ENCODE measurements at places on chromosomes 7 and 10.

DNA sequence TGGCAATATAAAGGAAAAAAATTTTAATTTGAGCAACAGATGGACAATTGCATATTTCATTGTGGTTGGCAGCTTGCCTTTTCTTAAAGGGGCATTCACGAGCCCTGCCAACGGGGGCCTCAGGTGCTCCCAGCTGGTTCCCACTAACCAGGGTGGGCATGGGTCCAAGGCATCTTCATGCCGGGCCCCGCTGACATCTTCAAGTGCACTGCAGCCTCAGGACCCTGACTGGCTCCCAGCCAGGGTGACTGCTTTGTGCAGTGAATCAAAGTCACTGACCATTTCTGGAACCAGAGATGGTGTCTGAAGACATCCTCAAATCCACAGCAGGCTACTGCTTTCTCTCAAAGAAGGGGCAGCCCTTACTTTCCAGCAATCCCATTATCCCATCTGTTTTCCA, 275.2 kb upstream of the MGMT start:
- DNase-seq: no peak

DNA sequence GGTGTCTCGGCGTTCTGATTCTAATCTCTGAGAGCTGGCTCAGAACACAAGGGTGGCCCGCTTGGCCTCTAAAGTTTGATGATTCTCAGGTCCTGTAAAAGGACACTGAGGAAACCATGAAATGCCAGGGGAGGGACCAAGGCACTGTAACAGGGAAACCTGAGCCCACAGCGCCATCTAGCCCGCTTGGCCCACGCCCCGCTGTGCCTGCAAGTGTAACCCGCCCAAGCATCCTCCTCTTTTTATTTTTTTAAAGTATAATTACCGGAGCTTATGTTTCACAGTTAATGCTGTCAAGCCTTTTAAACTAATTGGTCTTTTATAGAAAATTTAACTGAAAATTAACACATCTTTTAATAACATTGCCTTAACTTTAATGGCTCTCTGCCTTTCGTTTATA, 734.7 kb downstream of the KCNMA1 start:
- no peak for DNase-seq

- no peak for DNase-seq
Observed at GRCh38 chr7:105132335-105132734, 118.3 kb downstream of the KMT2E start.

GRCh38 chr7:82599895-82600294, 156.3 kb upstream of the CACNA2D1 start:
- no peak for DNase-seq

DNA sequence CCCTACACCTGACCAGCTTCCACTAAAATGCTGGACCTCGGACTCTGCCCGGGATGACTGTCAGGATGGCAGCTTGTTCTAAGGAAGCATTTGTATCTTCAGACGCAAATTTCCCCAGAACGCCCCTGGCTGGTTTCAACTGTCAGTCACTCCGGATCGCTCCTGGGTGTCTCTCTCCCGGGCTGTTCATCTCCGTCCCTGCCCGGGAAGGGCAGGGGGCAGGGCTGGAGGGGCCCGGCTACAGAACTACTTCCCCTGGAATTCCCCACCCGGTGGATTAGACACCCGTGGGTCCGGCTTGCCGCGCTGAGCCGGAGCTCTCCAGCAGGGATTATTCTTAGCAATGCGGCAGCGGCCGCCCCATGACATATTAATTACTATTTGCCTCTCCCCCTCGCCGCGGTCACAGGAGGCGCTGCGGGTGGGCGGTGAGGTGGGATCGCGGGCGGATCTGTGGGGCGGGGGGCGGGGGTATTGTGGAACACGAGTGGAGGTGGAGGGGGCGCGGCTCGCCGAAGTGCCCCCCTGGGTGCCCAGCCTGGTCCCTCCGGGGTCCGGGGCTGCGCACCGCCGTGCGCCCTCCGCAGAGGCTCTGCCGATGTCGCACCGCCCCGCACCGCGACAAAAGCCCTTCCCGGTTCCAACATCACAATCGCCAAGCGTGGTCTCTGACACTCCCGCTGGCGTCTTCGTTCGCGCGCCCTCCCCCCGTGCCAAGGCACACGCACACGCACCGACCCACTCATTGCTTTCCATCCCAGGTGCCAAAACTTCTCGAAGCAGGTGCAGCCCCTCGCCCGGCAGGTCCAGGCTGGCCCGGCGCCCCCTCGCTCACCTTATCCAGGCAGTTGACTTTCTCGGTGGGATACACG, 276.1 kb upstream of the NEBL start:
- no peak for DNase-seq

DNA sequence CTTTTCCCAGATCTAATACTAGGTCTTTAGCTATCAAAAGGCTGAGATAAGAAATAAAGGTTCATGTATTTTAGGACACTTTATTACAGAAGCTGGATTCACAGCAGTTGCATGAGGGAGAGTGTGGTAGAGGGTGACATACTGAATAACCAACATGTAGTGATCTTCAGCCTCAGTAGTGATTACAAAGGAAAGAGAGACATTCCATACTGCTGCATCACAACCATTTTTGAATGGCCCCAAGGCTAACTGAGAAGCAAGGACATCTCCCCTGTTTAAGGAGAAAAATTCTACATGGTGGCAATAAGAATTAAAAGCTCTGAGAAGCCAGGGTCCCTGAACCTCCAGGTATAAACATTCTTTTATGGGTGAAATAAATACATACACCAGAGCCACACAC, 35.3 kb downstream of the COG5 start:
- DNase-seq: no peak

GRCh38 chr10:116722736-116723427, 19.5 kb downstream of the HSPA12A start:
- no peak for DNase-seq

DNA sequence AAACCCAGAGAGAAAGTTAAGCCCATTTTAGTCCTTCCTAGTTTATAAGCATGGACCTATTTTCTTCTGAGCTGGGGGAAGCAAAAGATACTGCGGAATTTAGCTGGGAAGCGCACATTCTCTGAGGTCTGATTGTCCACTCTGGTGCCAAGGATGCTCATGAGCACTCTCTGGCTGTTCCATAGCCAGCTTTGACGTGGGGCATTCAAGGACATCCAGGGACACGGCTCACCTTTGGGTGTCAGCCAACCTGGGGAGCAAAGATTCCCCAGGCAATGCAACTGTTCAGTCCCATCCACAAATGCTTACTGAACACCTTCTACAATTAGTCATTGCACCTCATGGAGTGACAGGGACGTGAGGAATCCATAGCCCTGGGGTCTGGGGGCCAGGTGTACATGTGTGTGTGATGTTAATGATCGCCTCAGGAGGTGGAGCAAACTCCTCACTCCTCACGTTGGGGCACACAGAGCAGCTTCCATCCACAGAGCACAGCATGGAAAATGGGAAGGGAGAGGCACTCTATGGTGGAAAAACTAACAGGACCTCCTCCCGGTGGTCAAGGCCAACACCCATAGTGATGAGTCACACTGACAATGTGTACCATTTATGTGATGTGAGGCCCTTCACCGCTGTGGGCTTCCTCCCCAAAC, 67.5 kb upstream of the IGFBP3 start:
- no peak for DNase-seq

DNA sequence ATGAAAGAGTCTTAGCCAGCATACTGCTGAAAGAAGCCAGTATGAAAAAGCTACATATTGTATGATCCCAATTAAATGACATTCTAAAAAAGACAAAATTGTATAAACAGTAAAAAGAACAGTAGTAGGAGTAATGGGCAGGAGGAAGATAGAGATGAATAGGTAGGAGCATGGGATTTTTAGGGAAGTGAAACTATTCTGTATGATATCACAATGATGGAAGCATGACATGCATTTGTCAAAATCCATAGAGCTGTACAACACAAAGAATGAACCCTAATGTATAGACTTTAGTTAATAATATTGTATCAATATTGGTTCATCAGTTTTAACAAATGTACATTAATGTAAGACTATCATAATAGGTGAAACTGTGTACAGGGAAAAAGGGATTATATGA, 147.9 kb downstream of the IMMP2L start:
- no peak for DNase-seq

DNA sequence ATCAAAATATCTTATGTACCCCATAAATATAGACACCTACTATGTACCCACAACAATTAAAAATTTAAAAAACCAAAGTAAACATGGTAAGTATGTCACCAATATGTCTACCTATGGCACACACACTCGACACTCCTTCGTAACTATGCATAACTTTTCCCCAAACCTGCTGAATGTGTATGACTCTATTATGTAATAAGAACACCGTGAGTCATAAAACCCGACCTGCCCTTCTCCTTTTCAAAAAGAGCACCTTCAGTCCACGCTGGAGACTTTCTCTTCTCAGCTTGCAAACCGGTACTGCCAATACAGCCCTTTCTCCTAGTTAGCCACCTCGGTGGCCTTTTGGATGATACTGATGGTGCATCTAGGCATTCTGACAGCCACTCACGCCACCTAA, 186.3 kb downstream of the PRPF18 start:
- DNase-seq: no peak

- no peak for DNase-seq
Observed at GRCh38 chr10:119197921-119198320, 9.4 kb upstream of the GRK5 start.

- no peak for DNase-seq
Observed at GRCh38 chr10:80413271-80413996, 5.1 kb downstream of the PRXL2A start.

DNA sequence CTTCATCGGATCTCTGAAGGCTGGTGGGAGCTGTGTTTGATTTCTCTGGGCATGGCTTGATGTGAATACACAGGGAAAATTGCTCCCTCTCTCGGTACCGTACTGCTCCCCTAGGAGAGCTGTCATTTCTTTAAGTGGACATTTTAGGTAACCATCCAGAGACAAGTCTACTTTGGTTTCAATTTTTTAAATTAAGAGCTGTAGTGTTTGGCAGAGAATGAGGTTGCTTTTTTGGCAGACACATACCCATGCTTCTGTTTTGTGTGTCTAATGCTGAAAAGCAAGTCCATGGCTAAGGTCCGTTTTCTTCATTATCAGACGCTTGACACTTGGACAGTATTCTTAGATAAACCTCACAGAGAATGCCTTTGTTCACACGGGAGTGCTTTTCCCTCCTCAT, 61.3 kb upstream of the TRIL start:
- no peak for DNase-seq

DNA sequence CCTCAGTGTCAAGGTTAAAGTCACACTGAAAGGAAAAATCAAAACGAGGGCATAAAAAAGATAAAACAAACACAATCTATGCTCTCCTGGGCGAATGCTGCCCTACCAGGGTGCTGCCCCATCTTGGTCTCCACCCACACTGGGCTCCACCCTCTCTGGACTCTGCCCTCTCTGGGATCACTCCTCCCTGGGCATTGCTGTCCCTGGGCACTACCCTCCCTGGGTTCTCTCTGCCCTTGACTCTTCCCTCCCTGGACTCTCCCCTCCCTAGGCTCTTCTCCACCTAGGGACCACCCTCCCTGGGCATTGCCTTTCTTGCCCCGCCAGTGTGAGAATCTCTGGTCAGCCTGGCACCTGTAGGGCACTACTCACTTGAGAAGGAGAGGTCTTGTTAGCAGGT, 8.6 kb downstream of the GDF2 start:
- DNase-seq: no peak

- DNase-seq: no peak
Observed at GRCh38 chr10:88097092-88097516, 233.7 kb downstream of the PTEN start.

- DNase-seq: no peak
Observed at GRCh38 chr7:92639213-92639896, 49.2 kb upstream of the FAM133B start.

DNA sequence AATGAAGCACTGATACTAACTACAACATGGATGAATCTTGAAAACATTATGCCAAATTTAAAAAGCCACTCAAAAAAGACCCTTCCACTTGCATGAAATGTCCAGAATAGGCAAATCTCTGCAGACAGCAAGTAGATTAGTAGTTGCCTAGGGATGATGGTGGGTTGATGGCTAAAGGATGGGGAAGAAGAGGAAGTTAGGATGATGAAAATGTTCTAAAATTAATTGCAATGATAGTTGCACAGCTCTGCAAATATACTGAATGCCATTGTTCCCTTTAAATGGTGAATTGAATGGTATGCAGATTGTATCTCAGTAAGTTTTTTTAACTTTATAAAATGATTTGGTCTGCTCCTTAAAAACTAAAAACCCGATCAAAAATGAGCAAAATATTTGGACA, 7.3 kb upstream of the LIPA start:
- DNase-seq: no peak

GRCh38 chr7:117034851-117035464, 81.7 kb downstream of the ST7 start:
- DNase-seq: no peak

DNA sequence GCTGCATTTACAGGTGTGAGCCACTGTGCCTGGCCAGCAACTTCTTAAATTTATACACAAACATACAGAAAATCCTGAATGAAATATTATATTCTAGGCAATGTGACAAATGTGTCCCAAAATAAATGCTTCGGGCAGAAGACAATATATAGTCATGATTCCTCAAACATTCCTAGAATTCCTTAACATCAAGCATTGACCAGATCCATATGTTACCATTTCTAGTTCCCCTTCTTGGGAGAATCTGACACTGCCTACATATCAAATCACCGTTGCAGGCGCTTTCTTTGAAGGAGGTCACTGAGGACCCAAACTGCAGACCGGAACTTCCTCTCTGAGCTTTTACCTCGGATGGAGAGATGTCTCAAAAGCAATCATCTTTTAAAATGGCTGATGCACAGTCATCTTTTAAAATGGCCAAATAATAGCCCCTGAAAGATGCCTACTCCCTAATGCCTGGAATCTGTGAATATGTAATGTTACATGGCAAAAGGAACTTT, 323.5 kb downstream of the PHF14 start:
- no peak for DNase-seq

GRCh38 chr10:118436742-118437141, 94.6 kb upstream of the FAM204A start:
- no peak for DNase-seq

DNA sequence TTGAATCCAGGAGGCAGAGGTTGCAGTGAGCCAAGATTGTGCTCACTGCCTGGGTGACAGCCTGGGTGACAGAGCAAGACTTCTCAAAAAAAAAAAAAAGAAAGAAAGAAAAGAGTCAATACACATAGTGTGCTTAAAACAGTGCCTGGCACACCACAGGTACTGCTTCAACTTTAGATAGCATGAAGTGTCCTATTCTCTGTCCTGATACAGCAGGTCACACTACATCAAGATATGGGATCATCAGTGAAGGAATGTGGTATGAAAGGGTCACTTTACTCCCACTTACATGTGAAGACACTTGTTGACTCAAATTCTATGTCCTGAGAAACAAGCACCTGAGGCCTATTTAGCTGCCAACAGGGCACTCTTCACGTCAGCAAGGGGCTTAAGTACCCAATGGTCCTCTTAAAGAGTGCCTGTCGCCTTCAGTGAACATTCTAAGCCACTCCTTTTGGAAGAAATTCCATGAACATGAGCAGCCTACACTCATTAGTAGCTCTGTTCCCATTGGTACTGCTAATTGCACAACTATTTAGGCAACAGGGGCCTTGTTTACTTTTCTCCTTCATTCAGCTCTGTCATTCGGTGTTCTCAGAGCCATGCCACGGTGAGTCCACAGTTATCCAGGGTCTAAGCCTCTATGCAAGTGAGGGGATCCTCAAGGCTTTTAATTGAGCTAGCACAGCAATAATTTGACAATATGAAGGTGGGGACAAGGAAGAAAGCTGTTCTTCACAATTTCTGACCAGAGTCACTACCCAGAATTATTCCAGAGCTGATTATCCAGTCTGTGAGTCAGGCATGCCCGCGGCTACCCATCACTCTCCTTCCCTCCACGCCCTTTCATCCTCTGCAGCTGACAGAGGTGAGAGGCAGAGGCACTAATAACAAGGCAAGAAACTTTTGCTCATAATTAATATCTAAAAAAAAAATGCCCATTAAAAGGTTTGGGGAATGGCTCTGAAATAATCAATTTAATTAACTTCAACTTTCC, 56.6 kb upstream of the PTN start:
- DNase-seq: no peak

Measured in esophagus squamous epithelium (tissue), 5 donors.